Foreskin keratinocyte (primary cell): ENCODE measurements at places on chromosomes 6 and 20.

DNA sequence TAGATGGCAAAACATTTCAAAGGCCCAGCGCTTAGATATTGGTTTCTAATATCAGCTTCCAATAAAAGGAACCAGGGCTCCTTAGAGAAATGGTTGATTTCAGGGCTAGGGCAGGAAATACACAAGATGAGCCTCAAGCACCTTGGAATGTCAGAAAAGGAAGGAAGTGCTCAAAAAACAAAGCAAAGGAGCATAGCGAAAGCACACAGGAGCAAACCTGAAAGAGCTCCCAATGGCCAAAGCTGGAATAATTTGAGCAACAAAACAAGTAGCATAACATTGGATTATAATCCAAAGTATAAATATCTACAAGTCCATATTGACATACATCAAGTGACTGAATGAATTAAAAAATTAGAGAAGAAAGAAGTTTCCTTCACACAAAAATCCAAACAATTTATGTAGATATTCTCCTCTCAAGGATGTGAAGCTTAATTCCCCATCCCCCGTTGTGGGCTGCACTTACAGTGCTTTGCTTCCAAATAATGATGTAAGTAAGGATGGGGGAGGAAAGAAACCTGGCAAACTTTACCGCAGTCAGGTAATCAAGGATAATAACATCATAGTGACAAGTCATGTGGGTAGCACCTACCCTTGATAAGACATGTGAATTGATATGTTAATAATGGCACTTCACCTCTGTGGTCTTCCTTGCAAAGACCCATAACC is 132.9 kb upstream of the DST start:
- no peak for DNase-seq

DNA sequence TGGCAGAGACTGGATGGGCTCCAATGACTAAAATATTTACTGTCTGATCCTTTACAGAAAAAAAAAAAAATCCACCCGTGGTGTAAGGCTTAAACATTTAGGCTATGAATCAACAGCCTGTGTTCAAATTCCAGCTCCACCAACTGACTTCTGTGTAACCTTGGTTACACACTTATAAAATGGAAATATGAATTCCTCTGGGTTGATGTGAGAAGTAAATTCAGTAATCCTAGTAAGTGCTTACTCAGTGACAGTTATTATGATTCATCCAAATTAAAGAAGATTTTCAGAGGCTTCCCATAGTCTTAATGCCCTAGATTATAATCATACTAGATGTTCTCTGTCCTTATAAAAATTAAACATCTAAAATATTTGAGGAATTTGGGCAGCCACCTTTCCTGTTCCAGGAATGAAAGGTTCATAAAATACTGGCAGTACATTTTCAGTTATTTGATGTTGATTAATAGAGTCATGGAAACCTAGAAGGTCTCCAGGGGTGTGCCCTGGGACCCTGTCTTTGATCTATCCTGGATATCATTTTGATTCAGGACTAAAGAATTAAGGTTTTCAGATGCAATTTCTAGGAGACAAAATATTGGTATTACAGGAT is 180.3 kb upstream of the ZNF217 start:
- peak; percentile 98 for DNase-seq

GRCh38 chr6:152206072-152206818 is 398.8 kb downstream of the ESR1 start:
- no peak for DNase-seq

GRCh38 chr6:168741942-168742782 is 301.2 kb downstream of the SMOC2 start:
- no peak for DNase-seq

DNA sequence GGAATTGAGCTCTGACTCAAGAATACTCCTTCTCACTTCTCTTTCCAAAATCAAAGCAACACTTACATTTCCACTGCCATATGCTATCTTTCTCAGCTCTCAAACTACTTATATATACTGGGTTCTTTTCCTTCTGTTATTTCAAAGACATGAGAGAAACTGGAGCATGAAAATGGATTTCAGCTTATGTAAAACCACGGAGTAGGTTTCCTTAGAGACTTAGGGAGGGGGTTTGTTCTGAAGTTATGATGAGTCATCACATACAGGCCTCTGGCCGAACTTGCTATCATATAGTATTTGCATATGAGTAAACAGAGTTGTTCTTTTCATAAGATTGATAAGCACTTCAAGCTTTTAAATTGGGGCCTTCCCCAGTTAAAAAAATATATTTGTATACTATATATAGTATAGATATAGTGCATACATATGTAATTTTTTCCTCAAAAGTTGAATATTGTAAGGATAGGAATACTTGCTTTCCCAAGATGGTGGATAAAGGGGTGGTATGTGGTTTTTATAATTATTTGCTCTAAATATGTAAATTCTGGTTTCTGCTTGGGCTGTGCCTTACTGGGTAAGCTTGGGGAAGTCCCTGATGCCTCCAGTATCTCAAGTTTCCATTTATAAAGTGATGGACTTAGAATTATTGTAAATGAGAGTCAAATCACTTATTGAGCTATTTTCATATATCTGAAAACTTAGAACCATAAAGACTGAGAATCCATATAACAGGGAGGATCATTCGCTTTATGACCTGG is 273.9 kb downstream of the RFPL4B start:
- DNase-seq: peak; percentile 56

- no peak for DNase-seq
Observed at GRCh38 chr20:49545572-49545971, 22.4 kb downstream of the PTGIS start.

- no peak for DNase-seq
Observed at GRCh38 chr6:79127660-79128059, 49.6 kb upstream of the PHIP start.

DNA sequence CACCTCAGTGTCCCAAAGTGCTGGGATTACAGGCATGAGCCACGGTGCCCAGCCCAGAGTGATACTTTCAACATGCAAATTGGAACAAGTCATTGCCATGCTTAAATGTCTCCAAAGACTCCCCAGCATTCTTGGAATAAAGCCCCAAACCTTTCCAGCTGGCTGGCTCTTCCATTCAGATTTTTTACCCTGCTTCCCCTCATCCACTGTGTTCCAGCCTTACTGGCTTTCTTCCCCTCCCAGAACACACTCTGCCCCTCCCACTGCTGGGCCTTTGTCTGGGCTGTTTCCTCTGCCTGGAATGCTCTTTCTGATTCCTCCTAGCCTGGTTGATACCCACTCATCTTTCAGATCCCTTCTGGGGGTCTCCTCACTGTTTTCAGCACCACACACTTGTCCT is 40.1 kb upstream of the NNAT start:
- DNase-seq: no peak

DNA sequence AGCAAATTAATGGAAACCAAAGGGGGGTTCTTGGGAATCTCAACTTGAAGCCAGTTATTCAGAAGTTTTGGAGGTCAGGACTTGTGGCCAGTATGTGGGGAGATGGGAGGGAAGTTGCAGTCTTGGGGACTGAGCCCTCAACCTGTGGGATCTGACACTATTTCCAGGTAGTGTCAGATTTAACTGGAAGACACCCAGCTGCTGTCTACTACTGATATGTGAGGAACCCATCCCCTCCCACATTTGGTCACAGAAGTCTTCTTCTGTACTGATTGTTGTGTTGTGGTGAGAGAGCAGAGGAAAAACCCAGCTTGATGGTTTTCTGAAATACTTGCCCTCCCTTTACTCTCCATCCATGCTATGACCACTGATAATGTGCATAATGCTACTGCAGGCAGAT is 134.0 kb downstream of the QRSL1 start:
- DNase-seq: no peak

- no peak for DNase-seq
Observed at GRCh38 chr6:163974322-163974721, 559.8 kb downstream of the QKI start.

DNA sequence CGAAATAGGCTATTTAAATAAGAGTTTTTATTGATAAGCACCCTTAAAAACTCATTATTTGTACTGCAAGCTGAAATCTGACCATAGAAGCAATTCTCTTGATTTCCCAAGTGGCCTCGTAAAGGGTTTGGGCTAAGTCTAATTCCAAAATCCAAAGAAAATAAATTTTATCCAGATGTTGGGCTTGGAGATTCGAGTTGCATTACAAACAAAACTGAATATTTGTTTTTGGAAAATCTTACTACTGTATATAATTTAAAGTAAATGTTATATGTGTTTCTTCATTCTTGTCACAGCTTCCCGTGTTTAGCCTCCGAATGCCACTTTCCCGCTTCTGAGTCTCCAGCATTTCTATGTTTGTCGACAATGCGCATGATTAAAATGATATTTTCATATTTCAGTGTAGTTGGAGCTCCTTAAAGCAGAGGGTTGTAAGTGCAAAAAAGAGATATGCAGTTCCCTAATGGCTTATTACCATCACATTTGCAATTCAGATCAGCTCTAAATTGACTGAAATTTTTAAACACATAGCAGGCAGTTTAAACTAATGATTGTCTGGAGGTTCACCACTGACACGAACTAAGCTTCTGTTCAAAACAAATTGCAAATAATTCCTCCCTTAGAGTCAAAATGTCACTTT is 47.0 kb downstream of the PRL start:
- no peak for DNase-seq

- DNase-seq: peak; percentile 69
Observed at GRCh38 chr6:6678185-6678671, 89.7 kb downstream of the LY86 start.

DNA sequence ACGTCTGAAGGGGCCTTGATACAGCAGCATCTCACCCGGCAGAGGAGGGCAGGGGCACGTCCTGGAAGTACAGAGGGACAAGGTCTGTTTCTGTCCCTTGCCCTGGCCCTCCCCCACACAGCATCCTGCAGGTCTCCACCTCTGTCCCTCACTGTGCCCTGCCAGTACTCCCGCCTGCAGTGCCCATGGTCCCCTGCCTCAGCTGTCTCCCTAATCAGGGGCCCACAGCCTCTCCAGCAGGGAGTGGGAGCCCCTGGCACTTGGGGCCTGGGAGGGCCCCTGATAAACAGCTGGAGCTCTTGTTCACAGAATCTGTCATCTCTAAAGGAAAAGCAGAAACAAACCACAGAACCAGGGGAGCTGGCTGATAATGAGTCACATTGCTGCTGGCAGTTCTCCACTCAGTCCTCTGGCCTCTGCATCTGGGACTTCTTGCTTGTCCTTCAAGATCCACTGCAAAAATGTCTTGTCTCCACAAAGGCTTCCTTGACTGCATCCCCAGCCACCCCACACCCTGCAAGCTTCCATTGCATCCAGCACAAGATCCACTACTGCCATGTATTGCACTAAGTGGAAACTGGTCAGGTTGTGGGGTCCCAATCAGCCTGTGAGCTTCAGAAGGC is 33.2 kb upstream of the TAF8 start:
- DNase-seq: no peak
